Right ventricle myocardium inferior (tissue), 1 donor: ENCODE measurements at places on chromosomes 12 and 14. TPM values are rescaled to one million over a fixed set of nuclear protein-coding genes. Genes with fewer than 3 reads are reported as not detected.

Gene FGF6
- total RNA-seq: not detected

Gene BHLHE41
- 34.5 TPM for total RNA-seq

Gene ITGB7
- 0.76 TPM for total RNA-seq

Gene SPIC
- not detected for total RNA-seq

Gene SUSD6
- total RNA-seq: 22.4 TPM

Gene PZP
- total RNA-seq: 0.30 TPM

Gene ZDHHC22
- total RNA-seq: not detected

Gene SAMD15
- total RNA-seq: 0.08 TPM

Gene HSPB8
- 572 TPM for total RNA-seq

Gene KERA
- total RNA-seq: not detected

Gene MYF5
- not detected for total RNA-seq

Gene RABGGTA
- 21.5 TPM for total RNA-seq

Gene NAA30
- total RNA-seq: 22.0 TPM

Gene RTL1
- not detected for total RNA-seq

Gene CCDC91
- total RNA-seq: 47.0 TPM

Gene PRH2
- not detected for total RNA-seq

Gene SSTR1
- 0.51 TPM for total RNA-seq

Gene C3AR1
- total RNA-seq: 9.0 TPM

Gene SDSL
- total RNA-seq: 8.5 TPM

Gene FOXG1
- total RNA-seq: not detected

Gene PAPLN
- total RNA-seq: 2.5 TPM

Gene APEX1
- 67.2 TPM for total RNA-seq

Gene KRT71
- not detected for total RNA-seq

Gene YLPM1
- total RNA-seq: 27.1 TPM
